ENCODE measurements at places on chromosomes 12 and 14.
A peak's percentile ranks its signal among the peaks of the same experiment; 100 is the strongest.

DNA sequence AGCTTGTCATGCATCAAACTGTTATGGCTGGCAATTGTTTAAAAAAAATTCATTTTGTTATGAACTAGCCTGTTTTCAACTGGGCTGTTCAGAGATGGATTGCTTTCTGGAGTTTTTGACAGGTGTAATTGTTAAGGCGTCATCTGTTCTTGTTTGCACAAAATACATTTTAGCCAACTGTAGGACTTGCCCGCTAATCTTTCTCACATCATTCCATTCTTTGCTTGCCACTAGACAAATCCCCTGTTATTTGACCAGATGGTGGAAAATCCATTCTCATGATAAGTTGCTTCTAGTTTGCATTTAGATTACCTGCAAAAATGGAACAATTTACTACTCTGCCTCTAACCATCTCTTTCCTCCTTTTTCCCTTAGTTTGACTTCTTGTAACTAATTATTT is 114.3 kb downstream of the NPAS3 start:
- DNase-seq, result no peak

DNA sequence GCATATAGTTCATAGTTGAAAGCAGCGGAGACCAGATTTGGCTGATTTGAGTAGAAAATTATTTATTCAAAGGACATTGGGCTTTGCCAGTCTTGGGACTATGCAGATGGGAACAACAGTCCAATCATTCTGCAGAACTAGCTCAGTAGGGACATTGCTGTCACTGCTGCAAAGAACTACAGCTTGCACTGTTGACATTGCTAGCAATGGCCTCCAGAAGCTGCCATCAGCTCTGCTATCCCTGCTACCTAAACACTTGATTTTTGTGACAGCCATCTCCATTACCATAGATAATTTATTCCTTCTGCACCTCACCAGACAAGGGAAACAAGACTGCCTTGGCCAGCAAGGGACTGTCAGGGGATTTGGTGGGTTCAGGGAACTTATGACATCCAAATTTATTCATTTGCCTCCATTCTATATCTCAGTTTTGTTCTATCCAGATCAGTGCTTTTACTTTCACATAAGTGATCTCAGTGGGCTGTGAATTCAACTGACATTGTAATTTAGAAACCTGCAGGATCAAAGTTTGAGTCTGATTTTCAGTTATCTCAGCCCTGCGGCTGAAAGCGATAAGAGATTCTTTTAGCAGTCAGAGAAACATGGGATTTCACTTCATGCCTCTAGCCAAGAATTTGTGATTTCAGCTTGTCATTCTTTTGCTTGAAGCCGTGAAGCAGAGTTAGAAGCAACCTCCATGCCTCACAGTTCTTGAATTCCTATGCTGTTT is 136.7 kb upstream of the FBXO33 start:
- DNase-seq, result no peak

- no peak for DNase-seq
Measured at GRCh38 chr12:123367511-123367910, 2.9 kb upstream of the SBNO1 start.

DNA sequence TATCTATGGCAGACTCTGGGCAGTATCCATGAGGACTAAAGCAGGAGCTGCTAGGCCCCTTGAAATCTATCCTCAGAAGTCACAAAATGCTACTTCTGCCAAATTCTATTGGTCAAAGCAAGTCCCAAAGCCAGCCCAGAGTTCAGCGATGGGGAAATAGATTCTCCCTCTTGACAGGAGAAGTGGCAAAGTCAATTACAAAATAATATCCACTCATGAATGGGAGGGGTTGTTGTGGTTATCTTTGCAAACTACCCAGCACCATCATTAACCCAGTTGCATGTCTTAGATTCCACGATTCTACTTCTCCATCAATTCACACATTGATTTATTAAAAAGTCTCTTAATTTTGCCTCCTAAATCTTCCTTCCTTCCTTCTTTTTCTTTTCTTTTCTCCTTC is 30.7 kb upstream of the STXBP6 start:
- no peak for DNase-seq

DNA sequence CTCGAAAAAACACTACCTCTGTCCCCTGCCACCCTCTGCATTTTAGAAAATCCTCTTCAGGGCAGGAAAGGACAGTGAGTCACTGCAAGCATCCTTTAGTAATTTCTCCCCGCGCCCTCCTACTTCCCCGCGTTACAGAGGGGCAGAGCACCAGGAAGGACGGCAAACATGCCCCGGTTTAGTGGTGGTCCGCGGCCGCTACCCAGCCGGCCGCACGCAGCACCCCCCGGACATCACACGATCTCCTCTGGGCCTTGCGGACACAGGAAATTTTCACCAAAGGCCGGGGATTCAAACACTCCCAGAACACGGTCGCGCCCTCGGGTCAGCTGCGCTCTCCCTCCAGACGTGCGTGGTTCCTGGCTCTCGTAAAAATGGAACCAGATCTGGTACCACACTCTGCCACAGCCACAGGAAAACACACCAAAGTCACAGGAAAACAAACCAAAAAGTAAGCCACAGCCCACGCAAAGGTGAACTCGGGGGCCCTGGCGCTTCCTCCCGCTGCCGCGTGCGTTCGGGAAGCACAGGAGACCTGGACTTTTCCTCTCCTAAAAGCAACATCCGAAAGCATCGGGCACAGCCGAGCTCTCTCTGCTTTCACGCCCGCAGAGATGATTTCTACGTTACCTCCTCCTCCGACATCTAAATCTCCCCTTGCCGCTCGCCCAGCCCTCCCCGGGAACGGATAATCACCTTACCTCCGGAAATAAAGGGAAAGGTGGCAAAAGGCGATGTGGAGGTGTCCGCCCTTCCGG is 839 bp downstream of the SLC38A1 start:
- peak; percentile 39 for DNase-seq

- DNase-seq, result no peak
Measured at GRCh38 chr12:130090542-130090941, 71.7 kb upstream of the FZD10 start.

DNA sequence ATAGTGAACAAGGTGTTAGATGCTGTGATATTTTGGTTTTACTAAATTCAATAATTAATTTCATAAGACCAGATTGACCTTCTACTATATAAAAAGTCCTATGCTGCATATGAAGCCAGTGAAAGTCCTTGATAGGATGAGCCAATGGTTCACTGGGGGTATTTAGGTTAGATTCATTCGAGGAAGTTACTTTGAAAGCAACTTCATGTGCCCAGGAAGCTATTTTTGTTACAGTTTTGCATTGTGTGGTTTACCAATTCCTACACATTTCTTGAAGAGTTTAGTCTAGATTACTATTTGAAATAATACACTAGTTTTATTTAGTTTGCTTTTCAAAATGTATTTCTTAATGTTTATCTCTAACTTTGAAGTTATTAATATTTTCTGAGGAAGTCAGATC is 58.5 kb upstream of the RMST start:
- DNase-seq, result no peak

GRCh38 chr12:16389594-16389993 is 42.1 kb downstream of the MGST1 start:
- DNase-seq, result peak; percentile 57

GRCh38 chr14:49892636-49893308 is at the start of gene ARF6:
TSS of gene ARF6 (plus strand) at chr14:49893082. CDS start at chr14:49893737, 655 bp downstream.
- DNase-seq, result peak; percentile 98

DNA sequence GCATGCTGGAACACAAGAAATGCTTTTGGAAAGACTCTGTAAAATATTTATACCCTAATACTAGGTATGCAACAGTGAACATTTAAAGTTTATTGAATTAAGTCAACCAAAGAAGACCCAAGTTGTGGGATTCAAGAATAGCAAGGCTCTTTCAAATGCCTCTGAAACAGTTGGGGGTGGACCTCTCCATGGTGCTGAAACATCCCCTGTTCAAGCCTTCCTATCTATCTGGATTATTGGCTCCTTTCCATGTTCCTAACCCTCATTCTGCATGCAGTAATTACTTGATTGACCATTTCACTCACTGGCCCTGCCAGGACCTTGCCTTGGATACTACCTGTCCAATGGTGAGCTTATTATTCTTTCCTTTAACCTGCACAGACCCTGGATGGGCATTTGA is 349.7 kb downstream of the NRXN3 start:
- DNase-seq, result peak; percentile 9

GRCh38 chr12:101021911-101022388 is 188.1 kb downstream of the SLC5A8 start:
- DNase-seq, result peak; percentile 77

DNA sequence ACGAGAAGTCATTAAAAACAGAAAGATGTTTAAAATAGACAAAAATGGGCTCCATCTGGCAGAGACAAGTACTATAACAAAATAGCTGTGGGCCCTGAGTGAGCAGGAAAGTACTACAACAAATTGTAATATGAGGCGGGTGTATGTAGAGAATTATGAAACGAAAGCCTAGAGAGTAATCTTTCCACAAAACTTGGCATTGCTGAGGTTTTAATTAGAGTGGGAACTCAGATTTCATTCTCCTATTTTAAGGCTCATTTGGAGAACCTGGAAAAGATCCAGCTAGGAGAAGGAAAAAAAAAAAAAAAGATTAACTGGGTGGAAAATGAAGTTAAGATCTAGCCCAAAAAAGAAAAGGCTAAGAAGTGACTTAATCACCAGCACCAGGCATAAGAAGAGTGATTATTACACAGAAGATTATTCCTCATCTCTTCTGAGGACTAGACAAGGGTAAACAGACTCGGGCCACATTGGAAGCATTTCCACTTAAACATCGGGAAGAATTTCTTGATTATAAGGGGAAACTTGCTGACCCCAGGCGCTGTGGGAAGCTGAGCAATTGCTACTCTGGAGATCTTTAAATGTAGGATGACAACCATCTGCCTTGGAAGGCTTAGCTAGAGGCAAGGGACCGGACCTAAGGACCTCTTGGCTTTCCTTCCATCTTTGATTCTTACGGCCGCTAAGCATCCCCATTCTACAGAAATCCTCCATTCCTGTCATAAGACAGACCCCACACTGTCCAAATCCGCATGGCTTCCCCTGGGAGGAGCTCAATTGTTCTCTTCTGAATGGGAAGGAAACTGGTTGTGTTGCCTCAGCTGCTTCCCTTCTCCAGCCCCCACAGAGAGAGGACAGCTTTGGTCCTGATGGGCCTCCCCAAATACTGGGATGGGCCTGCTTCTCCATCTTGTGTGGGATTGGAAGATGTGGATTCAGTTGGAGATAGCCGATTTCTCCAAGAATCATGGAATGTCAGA is 40.6 kb downstream of the IGF1 start:
- DNase-seq, result no peak

DNA sequence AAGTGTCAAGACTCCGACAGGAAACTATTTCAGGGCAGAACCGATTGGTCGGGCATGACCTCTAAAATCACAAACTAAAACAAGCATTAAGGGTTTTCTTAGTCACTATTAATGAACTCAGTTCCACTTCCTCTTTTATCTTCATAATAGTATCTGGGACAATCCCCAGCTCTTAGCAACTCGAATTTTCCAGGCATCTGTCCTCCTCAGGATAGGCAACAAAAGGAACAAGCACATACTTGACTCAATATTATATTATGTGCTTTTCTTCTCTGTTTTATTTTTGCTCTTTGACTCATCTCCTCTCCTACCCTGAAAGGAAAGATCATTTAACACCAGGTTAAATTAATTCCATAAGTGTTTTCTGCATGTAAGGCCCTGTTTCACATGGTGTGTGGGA is 638.3 kb upstream of the TBX3 start:
- DNase-seq, result peak; percentile 89

DNA sequence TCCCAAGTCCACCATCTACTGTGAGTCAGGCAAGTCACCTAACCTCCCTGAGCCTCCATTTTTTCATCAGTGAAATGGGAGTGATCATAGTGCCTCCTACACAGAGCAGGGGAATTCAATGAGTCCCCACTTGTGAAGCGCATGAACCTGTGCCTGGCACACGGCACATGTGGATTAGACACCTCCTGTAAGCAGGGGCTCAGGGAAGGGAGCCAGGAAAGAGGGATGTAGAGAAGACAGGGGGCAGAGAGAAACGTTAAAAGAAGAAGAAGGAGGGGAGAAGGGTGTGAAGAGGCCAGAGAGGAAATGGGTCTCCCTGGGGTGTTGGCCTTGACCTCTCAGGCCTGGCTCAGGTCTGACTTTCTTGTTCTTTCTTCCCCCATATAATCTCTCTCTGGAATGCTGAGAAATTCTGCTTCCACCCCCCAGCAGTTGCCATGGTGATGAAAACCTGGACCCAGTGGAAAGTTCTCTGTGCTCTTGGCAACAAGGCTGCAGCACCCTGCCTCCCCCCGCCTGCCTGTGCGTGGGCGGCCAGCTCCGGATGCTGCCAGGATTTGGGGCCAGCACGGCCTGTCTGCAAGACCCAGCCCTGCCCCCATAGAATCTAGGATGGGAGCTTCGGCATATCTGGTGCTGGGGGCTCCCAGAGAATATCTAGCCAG is 94.5 kb downstream of the CALM1 start:
- DNase-seq, result peak; percentile 72

DNA sequence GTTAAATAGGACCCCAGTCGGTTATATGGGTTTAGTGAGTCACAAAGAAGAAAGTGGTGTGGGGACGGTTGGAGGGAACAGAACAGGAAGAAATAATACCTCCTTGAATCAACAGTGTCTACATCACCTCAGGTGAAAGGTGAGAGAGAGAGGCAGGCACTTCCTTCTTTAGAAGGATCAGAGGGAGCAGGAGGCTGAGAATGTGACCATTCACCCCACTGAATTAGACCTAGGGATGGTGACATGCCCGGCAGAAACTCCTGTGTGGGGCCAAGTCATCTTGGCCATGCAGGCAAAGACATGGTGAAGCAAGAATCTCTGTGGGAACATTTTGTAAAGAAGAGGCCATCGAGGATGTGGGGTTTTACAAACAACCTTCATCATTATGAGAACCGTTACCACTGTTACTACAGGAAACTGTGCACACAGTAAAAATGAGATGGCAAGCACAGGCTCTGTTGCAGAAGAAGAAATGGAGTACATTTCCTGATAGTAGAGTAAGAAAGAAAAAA is 1196.9 kb downstream of the VRK1 start:
- no peak for DNase-seq

- peak; percentile 18 for DNase-seq
Measured at GRCh38 chr12:115840159-115840558, 437.3 kb downstream of the MED13L start.

DNA sequence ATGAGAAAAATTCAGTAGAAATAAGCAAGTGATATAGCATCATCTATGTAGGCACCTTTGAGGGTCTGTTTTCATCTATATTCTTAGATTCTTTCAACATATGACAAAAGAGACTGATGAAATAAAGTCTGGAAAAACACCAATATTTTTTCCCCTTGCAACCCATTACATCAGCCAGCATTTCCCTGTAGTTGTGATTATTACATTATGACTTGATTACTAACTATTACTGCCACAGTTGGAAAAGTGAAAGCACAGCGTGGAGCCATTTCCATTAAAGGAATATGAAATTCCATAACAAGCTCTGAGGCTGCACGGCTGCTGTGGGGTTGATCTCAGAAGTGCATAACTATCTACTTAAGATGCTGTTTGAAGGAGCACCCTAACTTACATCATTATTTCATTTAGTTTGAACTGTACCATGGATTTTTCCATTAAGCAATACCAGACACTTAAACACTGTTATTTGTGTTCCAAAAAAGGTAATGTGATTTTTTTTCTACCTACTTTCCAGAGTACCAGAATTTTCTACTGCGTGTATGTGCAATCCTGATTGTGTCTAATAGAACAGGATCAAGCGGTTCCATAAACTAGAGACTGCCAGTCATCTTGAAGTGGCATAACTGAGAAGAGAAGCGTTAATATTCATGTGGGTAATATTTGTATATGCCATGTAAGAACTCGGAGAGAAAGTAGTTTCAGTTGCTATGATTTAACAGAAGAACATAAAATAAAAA is 405.5 kb downstream of the MDGA2 start:
- DNase-seq, result peak; percentile 85

- no peak for DNase-seq
Measured at GRCh38 chr12:61863811-61864210, 396.4 kb upstream of the USP15 start.
